ENCODE measurements at places on chromosomes 7 and 10.
A peak's percentile ranks its signal among the peaks of the same experiment; 100 is the strongest.

GRCh38 chr10:127968659-127969058, 61.8 kb downstream of the PTPRE start:
- no peak for DNase-seq

GRCh38 chr10:122348935-122349361, 25.6 kb upstream of the PLEKHA1 start:
- DNase-seq = no peak

DNA sequence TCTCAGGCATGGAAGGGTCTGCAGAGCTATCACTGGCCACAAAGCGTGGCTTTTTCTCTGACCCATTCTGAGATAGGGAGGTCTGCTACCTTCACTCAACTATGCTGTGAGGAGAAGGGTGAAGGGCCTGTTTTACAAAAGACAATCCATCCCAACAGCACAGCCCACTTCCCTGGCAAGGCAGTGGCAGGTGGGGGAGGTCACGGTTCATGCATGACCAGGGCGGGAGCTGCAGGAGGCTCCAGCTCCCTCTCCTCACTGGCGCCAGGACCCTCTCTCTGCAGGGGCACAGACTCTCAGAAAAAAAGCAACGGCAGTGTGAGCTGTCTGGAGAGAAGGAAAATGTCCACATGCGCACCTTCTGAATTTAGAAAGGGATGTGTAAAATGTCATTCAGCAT, 28.5 kb downstream of the GRB10 start:
- DNase-seq = no peak

GRCh38 chr10:21724020-21724589, 190.1 kb downstream of the MLLT10 start:
- peak; percentile 43 for DNase-seq

- DNase-seq = no peak
Measured at GRCh38 chr7:85039196-85039923, 147.5 kb downstream of the SEMA3D start.

GRCh38 chr10:44773565-44773964, 137.6 kb upstream of the TMEM72 start:
- DNase-seq = no peak

- no peak for DNase-seq
Measured at GRCh38 chr10:26491934-26492333, 53.8 kb downstream of the APBB1IP start.

GRCh38 chr7:159061209-159061608, 83.5 kb downstream of the VIPR2 start:
- no peak for DNase-seq

DNA sequence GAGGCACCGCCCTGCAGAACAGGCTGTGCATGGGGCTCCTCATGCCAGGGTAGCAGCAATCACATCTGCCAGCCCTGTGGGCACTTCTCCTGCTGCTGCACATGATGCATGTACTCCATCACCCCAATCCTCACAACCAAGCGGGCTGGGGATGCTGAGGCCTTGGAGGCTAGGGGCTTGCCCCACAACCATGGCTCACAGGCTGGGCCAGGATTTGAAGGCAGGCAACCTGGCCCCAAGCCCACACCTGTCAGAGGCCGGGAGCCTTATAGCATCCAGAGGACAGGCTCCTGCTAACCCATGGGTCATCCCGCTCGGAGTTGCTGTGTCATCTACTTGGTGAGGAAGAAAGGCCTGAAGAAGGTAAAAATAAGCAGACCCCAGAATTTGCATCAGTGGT, 2.2 kb downstream of the POLM start:
- no peak for DNase-seq

GRCh38 chr10:130882906-130883305, 428.6 kb downstream of the TCERG1L start:
- DNase-seq = no peak

DNA sequence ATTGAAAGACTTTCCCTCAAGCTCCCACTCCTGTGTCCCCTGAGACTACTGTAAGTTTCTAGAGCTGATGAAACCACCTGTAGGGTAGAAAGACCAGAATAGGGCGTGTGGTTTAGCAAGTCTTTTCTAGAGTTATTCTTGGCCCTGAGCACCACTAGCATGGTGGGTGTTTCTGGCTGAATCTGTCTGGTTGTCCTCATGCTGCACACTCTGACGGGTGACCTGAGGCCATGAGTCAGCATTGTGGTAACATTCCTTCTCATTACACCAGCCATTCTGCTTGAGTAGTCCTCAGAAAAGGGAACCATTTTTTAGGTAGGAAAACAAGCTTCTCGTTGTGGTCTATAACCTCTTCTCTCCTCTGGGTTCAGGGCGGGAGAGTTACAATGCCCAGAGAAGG, 250.3 kb downstream of the SNX13 start:
- DNase-seq = peak; percentile 96

DNA sequence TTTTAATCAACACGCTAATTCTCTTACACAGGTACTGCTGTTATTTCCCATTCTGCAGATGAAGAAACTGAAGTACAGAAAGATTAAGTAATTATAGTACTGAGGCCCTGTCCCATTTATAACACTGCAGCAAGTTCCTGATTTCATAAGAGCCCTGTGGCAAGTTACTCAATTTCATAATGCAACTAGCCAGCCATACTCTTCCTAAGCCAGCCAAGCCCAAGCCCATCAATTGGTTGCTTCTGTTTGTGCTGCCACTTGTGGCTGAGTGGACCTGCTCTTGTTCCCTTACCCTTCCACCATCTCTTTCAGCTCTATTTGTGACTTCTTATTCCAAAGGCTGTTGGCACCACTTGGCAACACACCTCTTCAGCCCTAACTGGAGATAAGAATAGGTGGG, 19.7 kb upstream of the PRPF18 start:
- DNase-seq = peak; percentile 25

DNA sequence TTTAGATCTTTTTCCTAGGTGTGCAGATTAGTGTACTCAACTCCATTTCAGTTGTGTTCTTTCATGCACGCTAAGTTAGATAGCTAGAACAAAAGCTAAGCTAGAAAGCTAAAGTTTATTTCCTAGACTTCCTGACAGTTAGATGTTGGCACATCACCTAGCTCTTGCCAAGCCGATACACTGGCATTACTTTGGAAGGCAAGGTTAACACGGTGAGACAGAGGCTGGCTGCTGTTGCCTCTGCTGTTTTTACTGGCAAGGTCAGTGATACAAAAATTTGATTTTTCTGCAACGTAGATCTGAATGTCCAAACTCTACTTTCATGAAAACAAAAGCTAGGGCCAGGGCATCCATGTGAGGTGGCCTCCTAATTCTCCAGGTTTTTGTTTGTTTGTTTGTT, 203.4 kb downstream of the IMMP2L start:
- no peak for DNase-seq

DNA sequence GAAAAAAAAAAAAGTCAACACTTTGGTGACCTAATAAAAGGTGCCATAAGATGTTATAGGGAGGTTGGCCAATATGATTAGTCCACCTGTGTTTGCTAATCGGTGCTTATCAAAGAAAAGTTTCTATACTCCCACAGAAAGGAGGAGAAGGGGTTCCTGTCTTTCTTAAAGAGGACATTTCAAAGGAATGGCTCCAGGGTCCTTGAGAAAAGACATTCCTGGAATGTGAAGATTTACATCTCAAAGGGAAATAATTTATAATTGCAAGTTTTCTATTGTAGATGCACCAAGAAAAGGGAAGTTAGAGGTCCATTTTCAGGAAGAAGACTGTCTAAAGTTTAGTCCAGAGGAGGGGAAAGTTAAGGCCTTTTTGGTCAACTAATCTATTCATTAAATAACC, 715.3 kb downstream of the NXPH1 start:
- no peak for DNase-seq

GRCh38 chr10:119441151-119441821, 101.2 kb downstream of the RGS10 start:
- peak; percentile 86 for DNase-seq

DNA sequence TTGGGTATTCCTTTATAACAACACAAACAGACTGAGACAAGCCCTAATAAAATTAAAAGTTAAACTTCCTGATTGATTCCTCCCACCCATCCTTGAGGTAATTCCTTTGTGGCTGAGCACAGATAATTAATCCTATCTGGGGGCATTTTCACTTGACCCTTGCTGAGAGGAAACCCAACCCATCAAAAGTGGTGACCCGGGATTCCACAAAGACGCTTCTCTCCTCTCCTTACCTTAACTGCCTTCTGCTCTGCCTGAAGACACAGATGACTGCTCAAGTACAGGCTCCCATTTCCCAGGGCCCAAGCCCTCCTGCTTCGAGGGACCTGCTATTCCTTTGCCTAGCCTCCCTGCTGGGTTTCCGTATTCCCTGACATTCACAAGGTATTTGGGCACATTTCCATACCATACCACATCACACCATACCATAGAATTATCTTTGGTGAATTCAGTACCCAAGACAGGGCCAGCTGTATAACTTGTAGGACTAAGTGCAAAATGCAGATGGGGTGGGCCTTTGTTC, 9.8 kb upstream of the MAPK8 start:
- no peak for DNase-seq

- DNase-seq = no peak
Measured at GRCh38 chr10:12062754-12063482, 5.8 kb upstream of the DHTKD1 start.

DNA sequence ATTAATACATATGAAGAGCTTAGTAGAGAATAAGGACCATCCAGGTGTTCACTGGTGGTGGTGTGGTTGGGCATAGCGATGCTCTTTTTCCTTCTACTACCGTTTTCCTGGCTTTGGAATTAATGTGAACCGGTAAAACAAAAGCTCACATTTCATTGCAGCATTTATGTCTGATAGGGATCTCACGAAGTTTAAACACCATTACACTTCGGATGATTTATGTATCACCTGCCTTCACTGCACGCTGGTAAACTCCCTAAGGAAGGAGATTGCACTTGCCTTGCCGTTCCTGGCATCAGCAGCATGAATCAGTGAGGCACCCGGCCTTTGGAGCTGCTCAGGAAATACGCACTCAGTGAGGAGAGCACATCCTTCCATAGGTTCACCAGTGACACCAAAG, 47.5 kb downstream of the WIPF3 start:
- DNase-seq = no peak

GRCh38 chr7:70520611-70521010, 611.3 kb upstream of the GALNT17 start:
- peak; percentile 2 for DNase-seq

GRCh38 chr7:96212474-96212873, 109.4 kb downstream of the SLC25A13 start:
- no peak for DNase-seq

- DNase-seq = no peak
Measured at GRCh38 chr10:112838784-112839481, 111.1 kb upstream of the TCF7L2 start.

DNA sequence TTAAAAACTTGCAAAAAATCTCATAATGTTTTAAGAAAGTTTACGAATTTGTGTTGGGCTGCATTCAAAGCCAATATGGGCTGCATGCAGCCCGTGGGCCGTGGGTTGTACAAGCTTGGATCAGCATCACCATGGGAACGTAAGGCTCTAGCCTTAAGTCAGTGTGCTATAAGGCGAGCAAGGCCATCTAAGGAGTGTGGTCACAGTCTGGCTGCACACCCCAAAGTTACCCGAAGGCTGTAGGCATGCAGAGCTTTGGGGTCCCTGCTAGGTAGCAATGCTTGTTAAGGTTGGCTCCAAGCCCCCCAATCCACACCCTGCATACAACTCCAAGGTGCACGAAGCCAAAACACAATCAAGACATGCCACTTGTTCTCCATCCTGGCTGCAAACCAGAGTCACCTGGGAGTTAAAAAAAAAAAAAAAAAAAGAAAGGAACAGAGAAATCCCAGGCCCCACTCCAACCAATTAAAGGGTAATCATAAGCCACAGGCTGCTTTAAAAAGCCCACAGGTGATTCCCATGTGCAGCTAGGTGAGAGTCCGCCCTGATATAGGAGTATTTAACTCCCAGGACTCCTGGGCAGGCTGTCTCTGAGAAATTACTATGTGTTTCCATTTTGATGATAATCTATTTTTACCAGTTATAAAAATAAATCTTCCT, 8.5 kb upstream of the PNLIPRP2 start:
- no peak for DNase-seq

GRCh38 chr10:53537508-53537907, 764.9 kb upstream of the MBL2 start:
- no peak for DNase-seq

DNA sequence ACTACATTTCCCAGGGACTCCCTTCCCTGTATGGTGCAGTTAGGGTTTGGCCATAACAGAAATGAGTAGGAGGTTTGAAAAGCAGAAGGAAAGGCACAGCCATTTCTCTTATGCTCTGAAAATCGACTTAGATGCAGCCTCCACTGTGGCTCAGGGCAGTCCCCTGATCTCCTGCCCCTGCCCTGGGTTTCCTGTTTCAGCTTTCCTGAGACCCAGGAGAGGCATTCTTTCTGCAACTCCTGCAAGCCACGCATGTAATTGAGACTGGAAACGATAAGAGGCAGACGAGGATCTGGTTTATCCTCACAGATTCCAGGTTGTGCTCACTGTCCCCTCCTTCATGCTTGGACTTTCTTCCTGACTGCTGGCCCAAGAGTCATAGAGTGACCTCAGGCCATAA, 461.2 kb upstream of the VSTM2A start:
- DNase-seq = no peak

- DNase-seq = no peak
Measured at GRCh38 chr10:86188326-86188725, 178.3 kb downstream of the GRID1 start.

- DNase-seq = no peak
Measured at GRCh38 chr10:117135026-117135372, 3.1 kb downstream of the VAX1 start.

- no peak for DNase-seq
Measured at GRCh38 chr7:4133491-4134044, 548.5 kb upstream of the FOXK1 start.

GRCh38 chr7:32586291-32587221, 91.3 kb downstream of the AVL9 start:
- DNase-seq = peak; percentile 98

GRCh38 chr10:80924063-80924952, 386.6 kb downstream of the SH2D4B start:
- DNase-seq = peak; percentile 24

- no peak for DNase-seq
Measured at GRCh38 chr10:114565066-114565465, 93.0 kb downstream of the ABLIM1 start.

- peak; percentile 18 for DNase-seq
Measured at GRCh38 chr7:90430614-90431460, 27.6 kb downstream of the CLDN12 start.

DNA sequence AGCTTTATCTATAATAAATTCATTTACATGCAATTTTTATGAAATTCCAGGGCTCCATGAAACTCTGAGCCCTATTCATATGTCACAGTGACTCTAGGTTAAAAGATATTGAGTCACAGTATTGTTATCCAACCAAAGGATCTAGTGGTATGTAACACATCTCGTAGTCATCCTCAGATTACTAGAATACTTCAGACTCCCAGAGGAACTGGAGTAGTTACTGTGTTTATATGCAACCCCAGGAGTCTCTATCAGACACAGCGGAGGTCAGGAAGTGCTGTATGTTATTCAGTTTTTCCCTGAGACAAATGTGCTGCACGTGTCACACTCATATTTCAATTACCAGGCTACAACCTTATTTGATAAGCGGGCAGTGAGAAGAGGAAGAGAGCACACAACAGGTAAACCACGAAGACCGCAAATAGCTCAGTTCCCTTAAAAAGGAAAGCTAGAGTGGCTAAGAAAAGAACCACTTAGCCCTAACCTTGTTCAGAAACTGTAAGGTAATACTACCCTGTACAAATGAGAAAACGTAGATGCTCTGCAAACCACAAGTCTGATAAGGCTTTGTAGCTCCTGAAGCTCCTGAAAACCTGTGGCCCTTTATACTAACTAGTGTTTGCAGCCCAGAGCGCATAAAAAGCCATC, 114.0 kb upstream of the CNTNAP2 start:
- no peak for DNase-seq
